ENCODE measurements at places on chromosomes 3 and 15. TPM values are rescaled to one million over a fixed set of nuclear protein-coding genes. Genes with fewer than 3 reads are reported as not detected.

GRCh38 chr3:161409858-161410257, 38.5 kb upstream of the SPTSSB start:
- no peak for DNase-seq

- DNase-seq = no peak
Observed at GRCh38 chr15:49712846-49713450, 92.1 kb downstream of the DTWD1 start.

DNA sequence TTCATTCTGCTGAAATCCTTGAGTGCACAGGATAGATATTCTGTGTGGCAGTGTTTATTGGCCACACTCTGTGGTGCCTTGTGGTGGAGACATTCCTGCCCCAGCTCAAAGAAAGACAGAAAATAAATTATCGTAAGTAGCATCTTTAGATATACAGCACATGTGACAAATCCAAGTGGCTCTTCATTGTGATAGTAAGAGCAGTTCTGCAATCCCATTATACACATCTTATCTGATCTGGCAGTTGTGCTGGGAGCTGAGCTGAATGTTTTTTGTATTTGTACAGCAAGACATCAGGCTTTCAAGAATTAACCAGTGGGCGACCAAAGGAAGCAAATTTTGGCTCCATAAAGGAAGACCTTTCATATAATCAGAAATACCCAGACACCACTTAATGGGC, 235.3 kb upstream of the MRPL3 start:
- DNase-seq = no peak

- DNase-seq = no peak
Observed at GRCh38 chr3:193620057-193620456, 27.0 kb downstream of the OPA1 start.

DNA sequence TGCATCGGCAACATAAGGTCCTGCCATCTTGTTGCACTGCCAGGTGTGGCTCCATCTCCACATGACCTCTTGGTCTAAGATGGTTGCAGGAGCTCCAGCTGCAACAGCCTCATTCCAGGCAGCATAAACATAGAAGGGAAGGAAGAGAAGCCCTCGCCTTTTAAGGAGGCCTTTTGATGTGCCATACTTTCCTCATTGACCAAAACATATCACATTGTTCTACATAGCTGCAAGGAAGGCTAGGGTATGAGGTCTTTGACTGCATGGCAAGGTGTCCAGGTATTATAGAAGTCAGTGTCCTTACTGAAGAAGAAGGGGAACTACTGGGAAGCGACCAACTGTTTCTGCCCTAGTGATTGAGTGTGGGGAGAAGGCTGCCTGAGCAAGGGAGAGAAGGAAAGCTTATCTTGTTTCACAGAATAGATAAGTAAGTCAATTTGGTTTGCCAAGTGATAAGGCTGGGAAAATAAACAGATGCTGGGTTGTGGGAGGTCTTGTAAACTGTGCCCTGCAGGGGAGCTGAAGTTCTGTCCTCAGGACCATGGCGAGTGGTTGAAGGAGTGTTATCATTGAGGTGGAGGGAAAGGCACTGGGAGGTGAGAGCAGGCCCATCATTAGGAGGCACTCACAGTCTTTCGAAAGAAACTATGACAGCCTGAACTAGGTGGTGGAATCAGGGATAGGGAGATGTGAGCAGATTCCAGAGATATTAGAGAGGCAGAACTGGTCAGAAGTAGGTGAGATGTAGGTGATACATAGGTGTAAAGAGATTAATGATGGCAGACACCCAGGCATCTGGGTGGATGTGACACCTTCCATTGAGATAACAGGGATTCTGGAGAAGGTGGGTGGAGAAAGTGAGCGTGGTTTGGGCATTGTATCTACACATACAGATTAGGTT, 93.8 kb upstream of the IGF1R start:
- DNase-seq = no peak

DNA sequence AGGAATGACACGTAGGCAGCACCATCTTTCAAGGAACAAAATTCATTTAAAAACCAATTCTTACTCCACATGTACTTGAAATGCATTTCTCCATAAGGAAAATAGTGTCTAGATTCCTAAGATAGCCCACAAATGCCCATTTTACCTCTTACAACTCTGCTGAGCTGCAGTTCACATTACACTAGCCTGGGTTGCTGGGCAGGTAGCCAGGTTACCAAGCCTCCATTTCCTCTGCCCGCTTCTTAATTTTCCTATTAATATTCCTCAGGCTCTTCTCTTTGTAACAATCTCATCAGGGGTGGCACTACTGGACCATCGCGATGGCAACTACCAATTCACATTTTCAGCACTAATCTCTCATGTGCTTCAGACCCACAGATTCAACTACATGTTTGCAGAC, 10.8 kb downstream of the ATP13A3 start:
- no peak for DNase-seq

- no peak for DNase-seq
Observed at GRCh38 chr3:111607240-111607920, 12.2 kb upstream of the ZBED2 start.

DNA sequence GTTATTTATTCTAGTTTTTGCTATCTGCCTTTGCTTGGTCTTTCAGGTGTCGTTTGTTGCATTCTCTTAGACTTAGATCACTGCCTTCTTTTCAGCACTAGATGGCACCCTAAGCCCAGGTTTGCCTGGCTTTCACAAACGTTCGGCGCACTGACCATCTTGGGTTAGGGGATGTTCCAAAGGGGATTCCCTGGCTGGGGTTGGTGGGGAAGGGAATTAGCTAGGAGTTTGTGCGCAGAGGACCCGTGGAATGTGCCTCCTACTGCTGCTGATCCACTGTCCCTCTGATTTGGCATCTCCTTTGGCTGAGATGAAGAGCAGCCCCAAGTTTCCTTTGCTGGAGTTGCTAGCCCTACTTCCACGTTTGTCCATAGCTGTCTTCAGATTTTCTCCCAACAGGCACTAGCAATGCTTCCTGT, 33.9 kb downstream of the PFN2 start:
- DNase-seq = peak; percentile 23

DNA sequence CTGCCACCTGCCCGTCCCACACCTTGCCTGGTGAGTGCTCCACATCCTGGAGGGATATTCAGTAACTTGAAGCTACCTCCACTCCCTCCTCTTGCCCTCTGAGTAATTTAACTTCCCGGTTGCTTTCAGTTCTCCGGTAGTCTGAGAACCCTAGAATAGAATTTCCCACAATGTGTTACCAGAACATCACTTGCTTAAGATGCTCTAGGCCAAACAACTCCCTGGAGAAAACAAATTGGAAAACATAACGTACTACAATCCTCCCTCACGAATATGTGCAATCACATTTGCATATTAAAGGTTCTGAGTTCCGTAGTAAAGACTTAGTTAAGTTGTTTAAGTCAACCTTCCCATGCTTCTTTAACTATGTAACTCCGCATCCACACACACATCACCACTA, 44.8 kb downstream of the SLCO2A1 start:
- DNase-seq = no peak

Gene ROBO2
- 0.48 TPM for total RNA-seq

Gene PPP1R14D
- not detected for total RNA-seq

Gene CACNA2D2
- total RNA-seq = 8.7 TPM

Gene GASK1A
- total RNA-seq = 5.7 TPM

Gene MUC20
- 0.86 TPM for total RNA-seq

Gene GOLGA8T
- total RNA-seq = 2.6 TPM

Gene DIPK2A
- 11.5 TPM for total RNA-seq

Gene RNF13
- total RNA-seq = 65.7 TPM

Gene ARL13B
- total RNA-seq = 10.1 TPM

Gene GCSAM
- not detected for total RNA-seq
